Inflammatory macrophage treated with lipopolysaccharide for 4 hours (primary cell): ENCODE measurements at places on chromosomes 7 and 10.

GRCh38 chr10:72186258-72186981 is 29.4 kb upstream of the ANAPC16 start:
- peak; percentile 93 for DNase-seq

DNA sequence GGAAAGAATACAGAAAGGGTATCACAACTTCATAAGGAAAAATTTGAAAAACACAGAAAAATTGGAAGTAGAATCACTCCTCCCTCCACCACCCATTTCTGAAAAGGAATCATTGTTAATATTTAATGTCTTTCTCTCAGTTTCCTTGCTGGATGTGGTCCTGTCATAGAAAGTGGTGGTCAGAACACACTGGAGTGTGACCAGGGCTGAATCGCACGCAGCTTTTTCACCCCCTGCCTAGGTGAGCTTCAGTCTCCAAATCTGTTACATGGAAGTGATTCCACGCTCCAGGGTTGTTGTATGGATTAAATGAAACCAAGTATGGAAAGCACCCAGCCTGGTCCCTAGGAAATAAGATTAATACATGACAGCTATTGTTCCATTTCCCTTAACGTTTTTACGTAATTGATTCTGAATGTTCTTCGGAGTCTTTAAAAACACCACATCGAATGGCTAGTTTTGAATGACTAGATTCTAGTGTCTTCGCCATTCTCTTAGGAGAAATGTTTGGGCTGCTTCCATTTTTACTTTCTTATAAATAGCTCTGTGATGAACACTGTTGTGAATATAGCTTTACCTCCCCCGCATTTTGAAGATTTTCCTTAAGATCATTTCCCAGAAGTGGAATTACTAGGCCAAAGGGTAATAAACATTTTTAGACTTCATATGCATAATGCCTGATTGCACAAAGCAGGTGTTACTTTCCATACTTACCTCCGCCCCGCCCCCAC is 10.9 kb upstream of the DUSP5 start:
- DNase-seq = no peak

- peak; percentile 92 for DNase-seq
Measured at GRCh38 chr7:128934361-128935341, 3.1 kb upstream of the IRF5 start.

- DNase-seq = no peak
Measured at GRCh38 chr10:21623291-21623690, 89.3 kb downstream of the MLLT10 start.

DNA sequence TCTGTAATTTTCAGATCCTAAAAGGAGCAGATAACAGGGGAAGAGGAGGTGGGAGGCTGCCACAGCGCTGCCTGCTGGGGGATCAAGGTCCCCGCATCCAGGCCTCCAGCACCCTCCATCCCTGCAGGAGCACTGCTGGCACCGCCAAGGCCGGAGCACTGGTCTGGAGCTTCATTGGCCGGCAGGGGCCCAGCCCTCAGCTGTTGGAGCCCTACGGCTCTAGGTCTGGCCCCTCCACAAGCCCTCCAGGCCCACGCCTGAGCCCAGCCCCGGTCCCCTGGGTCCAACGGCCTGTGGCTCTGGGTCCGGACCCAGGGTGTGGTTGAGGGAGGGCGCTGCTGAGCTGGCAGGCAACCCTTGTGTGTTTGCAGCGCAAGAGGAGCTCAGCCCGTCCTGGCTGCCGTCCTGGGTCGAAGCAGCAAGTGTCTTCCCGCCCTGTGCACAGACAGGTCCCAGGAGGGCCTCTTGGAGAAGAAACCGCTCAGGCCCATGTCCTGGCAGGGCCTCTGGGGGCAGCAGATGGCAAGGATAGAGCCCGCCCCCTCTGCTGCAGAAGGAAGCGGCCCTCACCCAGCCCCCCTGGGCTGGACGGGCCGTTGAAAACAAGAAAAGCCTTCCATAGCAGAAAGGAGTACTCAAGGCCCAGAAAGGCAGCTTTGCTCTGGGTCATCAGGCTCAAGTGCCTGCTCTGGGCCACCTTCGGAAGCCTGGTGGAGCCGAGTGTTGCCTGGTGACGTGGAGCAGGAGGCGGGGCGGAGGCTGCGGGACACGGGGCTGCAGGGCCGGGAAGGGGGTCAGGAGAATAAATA is 54.3 kb upstream of the TNRC18 start:
- peak; percentile 60 for DNase-seq

GRCh38 chr10:44995581-44995913 is 5.2 kb upstream of the ZNF22 start:
- no peak for DNase-seq

DNA sequence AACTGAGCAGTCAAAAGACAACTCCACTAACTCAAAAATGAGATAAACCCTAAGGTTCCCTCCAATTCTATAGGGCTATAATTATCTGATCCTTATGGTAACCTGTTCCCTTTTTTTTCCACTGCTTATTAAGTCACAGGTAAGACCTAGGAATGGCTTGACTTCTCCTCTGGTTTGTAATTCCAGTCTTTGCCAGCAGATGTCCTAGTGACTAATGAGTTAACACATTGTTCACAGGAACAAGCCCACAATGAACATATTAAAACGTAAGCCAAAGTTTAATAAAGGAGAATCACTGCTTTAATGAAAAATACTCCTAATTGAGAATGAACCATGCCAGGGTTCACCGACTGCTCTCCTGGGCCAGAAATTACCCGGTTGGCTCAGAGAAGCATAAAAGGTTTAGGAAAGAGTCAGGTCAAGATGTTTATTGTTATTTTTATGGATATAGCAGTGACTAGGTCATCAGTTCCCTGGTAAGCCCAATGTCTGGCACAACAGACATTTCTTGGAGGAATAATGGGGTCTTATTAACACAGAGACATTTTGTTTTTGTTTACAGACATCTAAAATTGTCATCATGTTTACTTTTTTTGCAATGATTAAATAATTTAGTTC is 120.1 kb downstream of the ELAPOR2 start:
- peak; percentile 65 for DNase-seq

DNA sequence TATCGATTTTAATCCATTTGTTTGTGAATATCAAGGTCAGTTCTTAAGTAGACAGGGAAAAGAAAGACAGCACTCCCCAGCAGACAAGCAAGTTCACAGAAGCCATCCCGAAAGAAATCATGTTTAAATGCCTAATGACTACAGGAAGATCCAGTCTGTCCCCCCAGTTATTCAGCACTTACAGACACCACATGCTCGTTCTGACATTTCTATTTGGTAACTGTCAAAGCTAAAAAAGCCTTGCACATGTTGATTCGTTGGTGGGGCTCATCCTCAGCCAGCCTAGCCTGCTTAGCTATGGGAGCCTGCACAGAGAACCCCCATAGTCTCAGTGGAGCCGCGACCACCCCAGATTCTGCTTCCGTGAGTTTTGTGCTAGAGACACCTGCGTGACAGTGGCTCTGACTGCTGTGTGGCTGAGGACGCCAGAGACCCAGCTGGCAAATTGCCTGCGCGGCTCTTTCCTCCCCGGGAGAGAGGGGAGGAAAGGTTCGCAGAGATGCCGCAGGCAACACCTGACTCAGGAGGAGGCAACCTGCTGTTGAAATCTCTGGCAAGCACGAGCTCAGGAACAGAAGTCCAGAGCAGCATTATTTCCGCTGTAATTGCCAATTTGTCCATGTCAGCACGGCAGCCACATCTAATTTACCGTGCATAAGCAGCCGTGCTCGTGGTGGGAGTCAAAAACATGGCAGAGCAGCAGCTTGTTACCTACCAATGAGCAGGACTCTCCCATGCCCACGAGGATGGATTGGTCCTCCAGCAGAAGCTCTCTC is 194.2 kb downstream of the GPAM start:
- no peak for DNase-seq

DNA sequence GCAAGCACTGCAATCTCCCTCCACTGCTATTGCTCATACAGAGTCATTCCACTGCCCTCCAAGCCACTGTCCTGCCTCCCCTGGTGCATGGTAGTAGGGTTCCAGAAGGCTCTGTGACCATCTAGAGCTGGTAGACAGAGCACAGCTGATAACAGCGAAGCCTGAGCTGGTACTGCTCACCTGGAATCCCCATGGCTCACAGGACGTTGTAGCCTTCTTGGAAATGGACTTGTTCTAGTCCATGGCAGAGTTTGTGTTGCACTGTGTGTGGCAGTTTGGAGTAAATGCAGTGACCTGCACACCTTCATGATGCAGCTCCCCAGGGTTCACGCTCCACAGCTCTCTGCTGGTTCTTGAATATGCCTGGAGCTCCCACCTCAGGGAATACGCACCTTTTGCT is 67.0 kb downstream of the ITGA8 start:
- no peak for DNase-seq

- no peak for DNase-seq
Measured at GRCh38 chr10:74704629-74705357, 121.6 kb upstream of the KAT6B start.

DNA sequence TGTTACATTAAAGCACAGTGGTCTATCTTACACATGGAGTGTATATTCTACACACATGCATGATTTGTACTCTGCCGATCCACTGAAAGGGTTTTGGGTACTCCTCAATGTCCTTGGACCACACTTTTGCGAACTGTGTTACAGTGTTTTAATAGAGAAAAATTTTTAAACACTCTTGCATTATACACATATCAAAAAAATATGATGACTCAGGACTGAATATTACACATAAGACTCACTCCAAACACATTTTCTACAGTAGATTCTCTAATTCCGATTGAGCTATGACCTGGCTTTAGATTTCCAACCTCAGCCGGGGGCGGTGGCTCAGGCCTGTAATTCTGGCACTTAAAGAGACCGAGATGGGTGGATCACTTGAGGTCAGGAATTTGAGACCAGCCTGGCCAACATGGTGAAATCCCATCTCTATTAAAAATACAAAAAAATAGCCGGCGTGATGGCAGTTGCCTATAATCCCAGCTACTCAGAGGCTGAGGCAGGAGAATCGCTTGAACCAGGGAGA is 222.4 kb downstream of the CACNA2D1 start:
- DNase-seq = no peak

GRCh38 chr10:29591651-29591968 is 43.2 kb downstream of the SVIL start:
- DNase-seq = no peak
